ENCODE measurements at places on chromosomes 3 and 15.

DNA sequence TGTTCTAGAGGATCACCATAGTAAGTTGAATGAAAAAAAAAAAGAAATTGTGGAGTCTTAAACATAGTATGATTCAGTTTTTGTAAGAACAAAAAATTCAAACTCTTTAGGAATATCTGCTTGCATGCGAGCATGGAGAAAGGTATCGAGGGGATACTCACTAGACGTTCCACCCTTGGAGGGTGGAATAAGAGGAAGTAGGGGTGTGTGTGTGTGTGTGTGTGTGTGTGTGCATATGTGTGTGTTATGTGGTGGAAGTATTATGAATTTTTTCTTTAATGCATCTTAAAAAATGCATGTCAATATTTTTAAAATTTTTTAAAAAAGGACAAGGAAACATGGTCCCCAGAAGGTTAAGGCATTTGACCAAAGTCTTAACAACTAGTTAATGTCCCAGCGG, 26.5 kb upstream of the SIAH2 start:
- no peak for DNase-seq

DNA sequence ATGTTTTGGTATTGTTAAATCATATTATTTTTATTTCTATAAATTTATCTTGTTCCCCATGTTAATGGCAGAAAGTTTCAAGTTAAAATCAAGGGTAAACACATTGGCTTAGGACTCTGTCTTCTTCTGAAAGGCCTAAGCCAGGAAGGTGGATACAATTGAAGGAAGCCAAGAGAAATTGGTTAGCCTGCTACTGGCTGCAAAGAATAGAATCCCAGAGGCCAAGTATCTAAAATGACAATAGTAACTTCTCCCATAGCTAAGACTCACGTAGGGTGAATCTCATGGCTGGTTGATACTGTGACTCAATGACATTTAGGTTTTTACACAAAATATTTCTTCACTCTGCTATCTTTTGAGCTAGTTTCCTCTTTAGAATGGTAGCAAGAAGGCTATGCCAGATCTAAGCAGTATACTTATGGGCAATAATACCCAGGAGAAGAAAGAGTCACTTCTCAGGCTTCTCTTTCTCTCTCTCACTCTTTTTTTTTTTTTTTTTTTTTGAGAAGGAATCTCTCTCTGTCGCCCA, 621.5 kb upstream of the TBL1XR1 start:
- no peak for DNase-seq

DNA sequence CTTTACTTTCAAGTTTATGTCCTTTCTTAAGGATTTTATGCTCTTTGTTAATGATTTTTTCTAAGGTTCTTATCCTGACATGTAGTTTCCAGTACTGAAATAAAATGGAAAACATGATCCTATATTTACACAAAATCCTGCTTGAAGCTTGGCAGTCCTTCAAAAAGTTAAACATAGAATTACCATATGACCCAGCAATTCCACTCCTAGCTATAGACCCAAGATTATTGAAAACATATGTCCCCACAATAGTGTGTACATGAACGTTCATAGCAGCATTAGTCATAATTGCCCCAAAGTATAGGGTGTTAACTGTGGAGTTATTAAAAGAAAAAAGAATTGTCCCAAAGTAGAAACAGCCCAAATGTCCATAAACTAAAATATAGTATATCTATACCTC, 33.2 kb downstream of the ITGB5 start:
- no peak for DNase-seq

DNA sequence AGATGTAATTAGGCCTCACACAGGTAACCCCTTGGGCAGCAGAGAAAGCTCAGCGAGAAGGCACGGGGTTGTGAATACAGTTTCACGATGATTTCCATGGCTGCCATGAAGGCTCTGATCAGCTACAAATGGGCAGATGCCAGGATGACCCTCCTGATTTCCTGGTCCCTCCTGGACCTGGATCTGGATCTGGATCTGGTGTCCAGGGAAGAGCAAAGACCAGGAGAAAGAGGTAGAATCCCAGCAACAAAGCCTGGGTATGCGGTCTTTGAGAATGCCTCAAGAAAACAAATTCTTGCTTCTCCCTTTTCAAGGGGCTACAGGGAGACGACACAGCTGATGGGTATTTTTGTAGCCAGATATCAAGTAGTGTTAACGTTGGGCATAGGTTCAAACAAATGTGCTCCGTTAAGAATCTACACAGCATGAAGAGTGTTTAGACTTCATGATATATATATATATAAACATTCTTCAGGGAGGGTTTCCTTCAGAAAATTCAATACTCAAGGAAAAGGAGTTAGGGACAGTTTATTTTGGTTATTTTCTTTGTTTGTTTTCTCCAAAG, 175.6 kb downstream of the RORA start:
- no peak for DNase-seq

- DNase-seq: no peak
Measured at GRCh38 chr3:56867671-56868070, 65.9 kb upstream of the ARHGEF3 start.

- peak; percentile 17 for DNase-seq
Measured at GRCh38 chr3:143436231-143436930, 316.8 kb downstream of the CHST2 start.

- DNase-seq: no peak
Measured at GRCh38 chr15:75031848-75032247, 8.5 kb downstream of the PPCDC start.

GRCh38 chr15:42759093-42759492, 22.2 kb upstream of the CDAN1 start:
- no peak for DNase-seq

GRCh38 chr3:28036599-28037575, 204.5 kb upstream of the CMC1 start:
- no peak for DNase-seq

GRCh38 chr15:92155934-92156333, 237.7 kb upstream of the ST8SIA2 start:
- no peak for DNase-seq

DNA sequence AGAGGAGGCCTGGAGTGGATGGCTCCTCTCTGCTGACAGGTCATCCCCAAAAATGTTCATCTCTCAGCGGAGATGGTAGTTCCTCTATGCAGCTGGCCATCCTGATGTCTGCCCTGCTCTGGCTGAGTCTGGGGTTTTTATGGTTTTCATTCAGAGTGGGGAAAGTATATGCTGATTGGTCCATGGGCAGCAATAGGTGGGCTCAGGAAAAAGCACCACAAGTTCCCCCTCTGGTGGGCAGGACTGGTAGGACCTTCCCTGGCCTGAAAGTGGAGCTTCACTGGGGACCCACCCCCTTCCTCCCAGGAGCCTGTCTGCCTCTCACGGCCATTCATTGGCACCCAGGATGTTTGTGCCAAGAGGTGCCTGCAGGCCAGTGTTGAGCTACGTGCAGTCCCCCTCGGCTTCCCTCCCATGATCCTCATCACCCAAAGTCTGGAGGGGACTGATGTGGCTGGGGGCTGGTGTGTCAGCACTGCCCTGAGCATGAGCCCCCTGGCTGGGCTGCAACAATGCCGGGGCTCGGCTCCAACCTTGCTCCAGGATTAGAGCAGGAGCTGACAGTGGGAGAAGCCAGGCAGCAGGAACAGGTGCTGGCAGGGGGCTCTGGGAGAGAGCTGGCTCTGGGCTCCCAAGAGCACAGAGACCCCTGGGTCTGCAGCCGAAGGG, 13.1 kb upstream of the BLOC1S6 start:
- peak; percentile 30 for DNase-seq

- DNase-seq: no peak
Measured at GRCh38 chr15:69555080-69555479, 102.5 kb downstream of the RPLP1 start.

- DNase-seq: no peak
Measured at GRCh38 chr15:32705446-32705845, 12.4 kb upstream of the GREM1 start.

GRCh38 chr15:88995449-88995848, 82.3 kb upstream of the MFGE8 start:
- DNase-seq: no peak

DNA sequence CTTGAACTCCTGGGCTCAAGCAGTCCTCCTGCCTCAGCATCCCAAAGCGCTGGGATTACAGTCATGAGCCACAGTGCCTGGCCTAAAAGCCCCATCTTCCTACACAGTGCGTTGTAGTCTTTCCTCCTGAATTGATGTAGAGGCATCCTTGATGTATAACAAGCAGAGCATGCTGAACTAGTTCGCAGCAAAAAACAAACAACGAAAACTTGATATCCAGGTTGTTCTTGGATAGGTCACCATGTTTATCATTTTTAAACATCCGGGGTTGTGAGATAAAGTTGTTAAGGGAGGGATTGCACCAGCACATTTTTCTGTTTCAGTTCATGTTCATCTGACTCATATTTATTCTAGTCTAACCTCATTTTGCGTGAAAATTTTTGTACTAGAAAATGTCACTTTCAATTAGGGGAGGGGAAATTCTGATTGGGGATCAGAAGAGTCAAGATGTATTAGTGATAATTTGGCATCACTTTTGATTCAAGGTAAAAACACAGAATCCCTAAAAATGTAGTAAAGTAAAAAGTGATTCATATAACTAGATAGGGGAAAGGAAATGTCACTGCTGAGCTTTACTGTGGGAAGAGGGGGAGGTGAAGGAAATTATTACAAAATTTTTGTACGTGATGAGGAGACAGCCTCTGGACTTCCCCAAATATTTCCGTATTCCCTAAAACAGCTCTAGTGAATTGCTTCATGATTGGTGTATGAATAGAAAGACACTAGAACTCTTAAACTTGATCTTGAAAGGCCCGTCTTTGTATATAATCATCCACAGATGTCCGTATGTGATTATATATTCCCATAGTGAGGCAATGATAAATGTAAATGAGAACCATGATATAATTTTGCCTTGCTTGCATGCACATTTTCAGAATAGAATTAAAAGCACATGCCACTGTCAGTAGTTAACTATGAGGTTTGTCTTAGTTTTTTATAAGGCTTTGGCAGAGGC, 22.9 kb downstream of the RAB8B start:
- peak; percentile 43 for DNase-seq

DNA sequence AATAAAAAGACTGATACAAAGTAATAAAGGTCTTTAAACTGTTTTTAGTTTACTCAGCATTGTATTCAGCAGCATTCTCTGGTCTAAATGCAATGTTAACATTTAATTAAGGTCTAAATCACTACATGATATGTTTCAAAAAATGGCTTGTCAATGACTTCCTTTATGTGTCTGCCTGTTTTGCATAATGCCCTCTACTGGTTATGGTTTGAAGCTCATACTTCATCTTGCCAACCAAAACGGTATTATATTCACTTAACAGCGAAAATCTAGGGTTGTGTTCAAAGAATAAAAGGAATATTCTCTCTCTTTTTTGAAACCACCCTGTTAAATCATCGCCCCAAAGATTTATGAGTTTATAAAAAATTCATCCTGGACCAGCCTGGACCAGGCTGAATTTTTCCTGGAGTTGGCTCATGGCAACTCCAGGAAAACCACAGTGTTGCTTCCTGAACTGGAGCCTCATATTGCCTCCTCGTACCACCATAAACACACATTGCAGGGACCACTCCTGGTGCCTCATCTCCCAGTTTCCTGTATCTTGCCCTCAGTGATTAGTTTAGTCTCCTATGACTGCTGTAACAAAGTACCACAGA, 6.7 kb upstream of the NCEH1 start:
- peak; percentile 28 for DNase-seq

GRCh38 chr15:52334491-52335160, 39.0 kb upstream of the MYO5C start:
- DNase-seq: peak; percentile 16

GRCh38 chr3:185900228-185900627, 37.6 kb downstream of the TRA2B start:
- DNase-seq: peak; percentile 100

DNA sequence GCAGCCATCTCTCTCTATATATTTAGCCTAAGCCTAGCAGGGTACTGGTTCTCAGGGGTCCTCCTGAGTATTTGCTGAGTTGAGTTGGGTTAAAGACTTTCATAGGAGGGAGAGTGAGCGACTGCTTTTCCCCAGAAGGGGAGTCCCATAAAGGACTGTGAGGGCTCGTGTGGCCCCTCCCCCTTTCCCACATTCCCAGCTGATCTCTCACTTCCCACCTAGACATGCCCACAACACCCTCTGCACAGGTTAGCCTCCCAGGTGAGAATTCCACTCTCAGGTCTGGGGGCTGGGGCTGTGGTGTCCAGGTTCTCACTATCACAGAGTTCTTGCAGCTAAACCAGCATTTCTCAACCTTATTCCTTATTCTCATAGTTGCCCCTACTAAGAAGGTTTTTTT, 15.8 kb downstream of the EPHB1 start:
- no peak for DNase-seq

DNA sequence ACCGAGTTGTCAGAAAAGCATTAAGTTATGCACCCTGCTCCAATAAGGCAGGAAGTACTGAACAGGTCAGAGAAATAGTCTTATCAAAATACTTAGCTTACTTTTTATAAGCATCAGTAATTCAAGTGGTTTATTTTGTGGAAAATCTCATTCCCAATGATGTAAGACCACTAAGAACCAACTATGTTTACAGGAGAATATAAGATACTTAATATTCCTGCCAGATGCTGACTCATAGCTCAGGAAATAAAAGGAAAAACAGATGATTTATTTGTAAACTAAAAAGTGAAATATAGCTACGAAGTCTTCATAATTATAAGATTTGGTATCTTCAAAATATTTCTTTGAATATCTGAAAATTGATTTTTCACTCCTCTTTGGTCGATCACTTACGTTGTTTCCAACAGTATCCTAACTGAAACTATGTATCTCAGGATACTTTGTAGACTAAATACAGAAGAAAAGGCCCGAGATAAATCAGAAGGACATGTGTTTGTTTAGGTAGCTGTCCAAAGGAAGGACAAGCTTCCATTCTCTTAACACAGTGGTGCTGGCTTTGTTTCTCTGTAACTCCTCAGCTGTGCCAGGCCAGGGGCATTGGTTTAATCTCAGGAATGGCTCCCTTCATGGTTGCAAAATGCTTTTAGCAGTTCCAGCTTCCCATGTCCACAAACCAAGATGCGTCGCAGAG, 295.8 kb downstream of the GBE1 start:
- DNase-seq: peak; percentile 40

GRCh38 chr3:51975852-51976549, 1.1 kb downstream of the ABHD14A start:
- peak; percentile 43 for DNase-seq

DNA sequence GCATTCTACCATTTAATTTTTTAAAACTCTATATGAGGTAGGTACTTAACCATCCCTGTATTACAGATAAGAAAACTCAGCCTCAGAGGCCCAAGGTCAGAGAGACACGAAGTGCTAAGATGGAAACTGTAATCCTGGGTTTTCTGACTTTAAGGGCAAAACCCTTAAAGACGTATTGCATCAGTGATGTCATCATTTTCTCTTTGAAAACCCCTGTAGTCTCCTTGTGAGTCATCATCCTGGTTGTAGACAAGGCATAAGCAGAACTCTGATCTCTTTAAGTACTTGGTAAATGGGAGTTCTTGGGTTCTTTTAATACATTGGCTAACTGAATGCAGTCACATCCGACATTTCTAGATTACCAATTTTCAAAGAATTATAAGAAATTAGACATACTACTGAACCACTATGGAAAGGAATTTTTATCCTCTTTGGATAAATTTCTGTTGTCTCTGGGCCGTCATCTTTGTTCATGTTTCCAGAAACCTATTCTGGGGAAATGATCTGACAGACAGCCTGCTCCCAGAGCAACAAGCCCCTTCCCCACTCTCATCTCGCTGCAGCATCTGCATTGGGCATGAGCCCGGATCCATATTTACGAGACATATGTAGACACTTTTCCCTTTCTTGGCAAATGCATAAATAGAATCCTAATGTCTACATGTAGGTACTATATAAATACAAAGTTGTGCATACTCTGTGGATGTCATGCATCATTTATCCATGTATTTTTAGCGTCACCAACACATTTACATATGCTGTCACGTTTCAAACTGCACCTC, 48.7 kb upstream of the MDFIC2 start:
- DNase-seq: peak; percentile 13

- peak; percentile 71 for DNase-seq
Measured at GRCh38 chr3:66047311-66048050, 8.8 kb upstream of the MAGI1 start.

GRCh38 chr3:12192173-12192572, 33.5 kb upstream of the TIMP4 start:
- DNase-seq: no peak

Data from M059J (cell line).